NCI-H187 treated with DMSO at 0.1 percent for 48 hours (cell line): ENCODE measurements at places on chromosomes 4 and X.
A peak's percentile ranks its signal among the peaks of the same experiment; 100 is the strongest.

GRCh38 chrX:12965131-12965940 is 9.6 kb upstream of the TMSB4X start:
- no peak for DNase-seq

GRCh38 chr4:23855912-23856605 is 33.8 kb downstream of the PPARGC1A start:
- no peak for DNase-seq

- no peak for DNase-seq
Observed at GRCh38 chr4:141142423-141142822, 9.2 kb upstream of the RNF150 start.

GRCh38 chr4:7424553-7425111 is 10.1 kb downstream of the PSAPL1 start:
- no peak for DNase-seq

GRCh38 chrX:49972328-49972860 is 50.0 kb downstream of the CLCN5 start:
- no peak for DNase-seq

DNA sequence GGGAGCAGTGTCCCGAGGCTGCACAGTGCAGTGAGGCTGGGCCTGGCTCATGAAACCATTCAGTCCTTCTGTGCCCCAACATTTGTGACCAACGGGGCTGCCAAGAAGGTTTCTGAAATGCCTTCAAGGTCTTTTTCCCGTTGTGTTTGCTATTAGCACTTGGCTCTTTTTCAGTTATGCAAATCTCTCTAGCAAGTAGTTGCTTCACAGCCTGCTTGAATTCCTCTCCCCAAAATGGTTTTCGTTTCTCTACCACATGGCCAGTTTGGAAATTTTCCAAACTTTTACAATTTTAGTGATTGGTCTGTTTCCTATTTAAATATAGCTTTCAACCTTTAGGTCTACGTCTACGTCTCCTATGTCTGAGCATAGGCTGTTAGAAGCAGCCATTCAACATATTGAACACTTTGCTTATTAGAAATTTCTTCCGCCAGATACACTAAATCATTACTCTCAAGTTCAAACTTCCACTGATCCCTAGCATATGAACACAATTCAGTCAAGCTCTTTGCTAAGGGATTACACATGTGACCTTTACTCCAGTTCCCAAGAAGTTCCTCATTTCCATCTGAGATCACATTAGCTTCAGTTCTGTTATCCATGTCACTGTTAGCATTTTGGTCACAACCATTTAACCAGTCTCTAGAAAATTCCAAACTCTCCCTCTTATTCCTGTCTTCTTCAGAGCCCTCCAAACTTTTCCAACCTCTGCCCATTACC is 901.8 kb downstream of the GLUD2 start:
- no peak for DNase-seq

DNA sequence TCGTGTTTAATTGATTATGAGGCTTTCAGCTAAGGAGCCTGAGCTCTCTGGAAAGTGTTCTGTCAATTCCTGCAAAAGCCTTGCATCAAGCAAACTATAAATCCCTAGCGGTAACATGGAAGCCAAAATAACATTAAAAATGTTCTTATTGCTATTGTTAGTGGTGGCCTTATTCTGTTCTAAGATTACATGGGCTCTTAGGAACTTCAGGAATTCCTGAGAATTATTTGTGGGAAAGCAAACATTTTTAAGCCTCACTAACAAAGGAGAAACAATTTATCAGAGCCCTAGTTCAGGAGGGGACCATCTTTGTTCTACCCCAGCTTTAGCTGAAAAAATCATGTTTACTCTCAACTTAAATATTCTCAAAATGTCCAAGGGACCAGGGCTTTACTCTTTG is 119.6 kb downstream of the PAPSS1 start:
- no peak for DNase-seq

DNA sequence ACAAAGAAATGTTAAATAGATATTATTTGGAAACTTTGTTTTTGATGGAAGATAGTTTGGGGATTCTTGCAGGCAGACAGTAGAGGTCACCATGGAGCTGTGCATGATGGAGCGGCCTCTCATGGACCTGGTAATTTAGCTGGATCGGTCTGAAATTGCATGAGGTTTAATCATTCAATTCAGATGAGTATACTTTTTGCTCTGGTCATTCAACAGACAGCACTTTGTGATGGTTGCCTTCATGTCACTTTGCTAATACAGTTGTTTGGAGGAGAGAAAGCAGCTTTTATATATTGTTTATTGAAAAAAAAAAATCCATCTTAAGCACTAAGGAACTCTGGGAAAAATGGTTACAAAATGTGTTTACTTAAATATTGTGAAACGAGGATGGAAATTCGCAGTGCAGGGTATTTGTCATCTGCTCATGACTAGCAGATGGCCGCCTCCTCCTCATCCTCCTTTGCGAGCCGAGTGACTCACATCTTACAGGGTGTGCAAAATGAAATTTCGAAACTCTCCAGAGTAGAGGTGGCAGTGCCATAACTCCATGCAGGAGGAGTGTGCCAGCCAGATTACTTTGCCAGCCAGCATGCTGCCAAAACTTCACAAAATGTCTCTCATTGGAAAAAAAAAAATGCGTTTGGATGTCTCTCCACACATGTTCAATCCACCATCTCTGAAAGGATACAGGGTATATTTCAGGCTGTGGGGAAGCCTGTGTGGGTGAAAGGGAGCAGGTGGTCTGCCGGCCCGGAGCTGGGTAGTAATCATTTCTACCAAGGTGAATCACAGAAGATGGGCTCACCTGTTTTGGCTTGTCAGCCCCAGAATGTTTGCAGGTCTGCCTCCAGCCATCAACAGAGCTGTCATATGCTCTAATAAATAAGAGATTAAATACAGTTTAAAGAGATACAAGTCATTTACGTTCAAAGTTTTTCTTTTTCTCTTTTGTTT is 314.9 kb upstream of the DIPK2B start:
- no peak for DNase-seq

DNA sequence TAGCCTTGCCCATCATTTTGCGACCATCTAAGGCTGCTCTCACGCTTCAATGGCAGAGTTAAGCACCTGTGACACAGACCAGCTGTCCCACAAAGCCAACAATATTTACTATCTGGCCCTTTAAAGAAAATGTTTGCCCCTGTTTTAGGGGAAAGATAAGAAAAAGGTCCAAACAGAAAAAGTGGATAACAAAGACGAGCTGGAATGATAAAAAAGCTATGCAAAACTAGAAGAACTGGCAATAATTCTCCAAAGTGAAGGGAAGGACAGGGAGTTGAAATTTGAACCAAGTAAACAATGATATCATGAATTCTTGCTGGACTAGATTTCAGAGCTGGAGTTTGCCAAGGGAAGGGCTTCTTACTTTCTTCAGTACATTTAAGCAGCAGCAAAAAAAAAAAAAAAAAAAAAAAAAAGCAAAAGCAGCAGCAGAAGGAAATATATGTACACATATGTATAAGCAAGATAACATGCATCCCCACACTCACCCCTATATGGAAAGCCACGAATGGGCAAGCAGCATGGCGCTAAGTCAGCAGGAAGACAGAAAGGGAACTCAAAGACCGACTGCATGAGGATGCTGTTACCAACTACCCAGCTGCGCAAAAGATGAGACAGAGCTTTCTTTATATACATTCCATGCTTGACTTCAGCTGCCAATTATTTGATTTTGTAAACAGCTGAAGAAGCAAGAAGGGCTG is 12.5 kb downstream of the TRAPPC2 start:
- DNase-seq: peak; percentile 50

- DNase-seq: no peak
Observed at GRCh38 chr4:140826701-140827027, 70.5 kb upstream of the TBC1D9 start.

GRCh38 chr4:157934151-157934550 is 238.7 kb downstream of the GASK1B start:
- no peak for DNase-seq

DNA sequence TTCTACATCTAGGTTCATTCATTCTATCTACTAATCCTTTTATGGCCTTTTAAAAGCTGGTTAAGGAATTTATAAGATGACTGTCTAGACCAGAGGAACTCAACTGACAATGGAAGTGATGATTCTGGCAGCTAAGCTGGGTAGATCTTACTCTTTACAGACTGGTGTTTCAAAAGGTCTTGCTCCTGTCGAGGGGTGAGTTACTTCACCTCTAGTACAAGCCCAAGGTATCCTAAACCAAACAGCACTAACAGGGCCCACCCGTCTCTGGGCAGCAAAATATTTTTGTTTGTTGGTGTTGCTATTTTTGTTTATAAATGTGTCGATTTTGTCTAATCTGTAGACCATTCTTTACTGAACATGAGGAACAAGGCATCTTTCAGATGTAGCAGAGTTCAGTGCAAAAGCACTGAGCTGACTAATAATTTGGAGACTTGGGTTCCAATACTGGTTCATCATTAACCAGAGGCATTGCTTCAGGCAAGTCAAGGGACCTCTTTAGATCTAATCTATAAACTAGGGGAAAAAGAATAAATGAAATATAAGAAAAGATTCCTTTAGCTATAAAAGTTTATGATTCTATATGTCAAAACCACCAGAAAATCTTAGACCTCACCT is 90.3 kb upstream of the FRG1 start:
- no peak for DNase-seq

DNA sequence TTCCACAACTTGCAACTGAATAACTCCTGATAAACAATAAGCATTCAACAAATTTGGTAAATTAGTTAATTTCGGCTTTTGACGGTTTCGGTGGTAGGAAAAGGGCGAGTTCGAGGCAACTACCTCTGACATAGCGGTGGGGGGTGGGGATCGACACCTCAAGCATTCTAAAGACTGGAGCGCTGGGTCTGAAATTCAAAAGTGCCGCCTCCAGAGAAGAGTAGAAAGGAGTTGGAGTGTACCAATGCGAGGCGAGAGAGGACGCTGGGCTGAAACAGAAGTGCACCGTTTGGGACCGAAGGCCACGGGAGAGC is 725 bp downstream of the SMC1A start:
- DNase-seq: no peak

DNA sequence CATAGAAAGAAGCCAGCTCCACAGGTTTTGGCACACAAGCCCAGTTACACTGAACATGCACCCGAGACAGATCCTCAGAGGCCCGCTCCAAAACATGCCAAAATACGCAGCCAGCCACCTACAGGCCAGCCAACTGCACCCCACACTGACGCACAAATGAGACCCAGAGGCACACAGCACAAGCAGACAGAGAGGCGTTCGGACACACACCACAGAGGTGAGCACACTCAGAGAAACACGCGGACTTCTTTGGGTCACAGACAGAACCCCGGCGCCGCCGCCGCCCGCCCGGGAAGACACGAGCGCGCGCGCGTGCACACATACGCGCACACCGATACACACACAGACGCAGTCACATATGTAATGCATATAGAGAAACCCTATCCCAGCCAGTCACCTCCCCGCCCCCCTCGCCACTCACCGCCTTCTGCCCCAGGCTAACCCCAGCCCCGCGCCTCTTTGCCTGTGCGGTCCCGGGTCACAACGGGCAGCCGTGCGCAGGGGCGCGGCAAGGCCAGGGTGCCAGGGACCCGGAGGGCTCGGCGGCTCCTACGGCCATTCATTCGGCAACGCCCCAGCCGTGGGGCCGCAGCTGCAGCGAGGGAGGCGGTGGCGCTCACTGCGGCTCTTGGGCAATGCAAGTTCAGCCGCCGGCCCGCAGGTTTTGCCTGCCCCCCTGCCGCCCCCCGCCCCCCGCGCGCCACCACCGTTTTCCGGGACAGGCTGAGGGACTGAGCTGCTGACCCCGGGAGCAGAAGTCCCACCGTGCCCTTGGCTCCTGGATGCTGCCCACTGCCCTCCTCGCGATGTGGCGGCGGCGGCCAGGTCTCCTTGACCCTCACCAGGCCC is 553 bp downstream of the SEPTIN6 start:
- no peak for DNase-seq

GRCh38 chr4:148782284-148782683 is 340.1 kb upstream of the NR3C2 start:
- no peak for DNase-seq

GRCh38 chrX:22135171-22135711 is 103.1 kb downstream of the PHEX start:
- DNase-seq: no peak

DNA sequence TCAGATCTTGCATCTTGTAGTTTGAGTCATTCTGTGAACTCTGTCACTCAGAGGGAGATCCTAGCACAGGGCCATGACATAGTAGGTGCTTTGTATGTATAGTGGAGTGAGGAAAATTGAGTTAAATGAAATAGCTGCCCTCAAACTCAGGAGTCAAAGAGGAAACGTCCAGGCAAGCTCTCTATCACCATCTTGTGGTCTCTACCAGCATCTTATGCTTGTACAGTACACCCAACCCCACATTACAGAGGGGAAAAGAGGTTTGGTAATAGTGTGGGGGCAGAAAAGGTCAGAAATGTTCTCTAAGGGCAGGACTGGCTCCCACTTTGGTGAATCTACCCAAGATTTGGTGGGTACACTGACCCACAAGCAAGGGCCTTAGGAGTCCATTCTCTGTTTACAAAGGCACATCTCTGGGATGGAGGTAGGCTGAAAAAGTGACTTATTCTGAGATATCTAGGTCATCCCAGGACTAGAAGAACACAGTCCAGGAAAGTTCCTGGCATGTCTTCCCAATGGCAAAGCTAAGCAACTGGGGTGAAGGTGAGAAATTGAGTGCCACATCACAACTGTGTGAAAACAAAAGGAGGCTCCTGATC is 131.8 kb downstream of the OR13H1 start:
- DNase-seq: no peak

DNA sequence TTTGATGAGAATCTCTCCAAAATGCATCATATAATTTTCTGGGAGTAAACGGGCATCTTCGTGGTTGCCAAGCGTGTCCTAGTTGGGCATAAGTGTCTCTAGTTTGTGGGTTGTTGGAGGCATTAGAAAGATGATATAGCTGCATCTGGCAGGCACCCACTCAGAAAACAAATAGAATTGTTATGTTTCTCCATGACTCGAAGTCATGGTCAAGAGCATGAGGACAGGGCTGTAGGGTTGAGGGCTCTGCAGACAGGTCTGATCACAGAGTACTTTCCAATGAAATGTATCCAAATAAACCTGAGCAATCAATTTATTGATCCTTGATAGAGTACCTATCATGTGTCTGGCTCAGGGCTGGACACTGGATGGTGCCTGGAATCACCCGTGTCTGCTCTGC is 82.7 kb downstream of the SORCS2 start:
- no peak for DNase-seq

GRCh38 chr4:118388606-118389005 is 35.8 kb upstream of the PRSS12 start:
- no peak for DNase-seq

- no peak for DNase-seq
Observed at GRCh38 chrX:69110116-69110530, 55.1 kb downstream of the PJA1 start.

- no peak for DNase-seq
Observed at GRCh38 chrX:99078301-99078700, 1331.8 kb downstream of the PCDH19 start.

DNA sequence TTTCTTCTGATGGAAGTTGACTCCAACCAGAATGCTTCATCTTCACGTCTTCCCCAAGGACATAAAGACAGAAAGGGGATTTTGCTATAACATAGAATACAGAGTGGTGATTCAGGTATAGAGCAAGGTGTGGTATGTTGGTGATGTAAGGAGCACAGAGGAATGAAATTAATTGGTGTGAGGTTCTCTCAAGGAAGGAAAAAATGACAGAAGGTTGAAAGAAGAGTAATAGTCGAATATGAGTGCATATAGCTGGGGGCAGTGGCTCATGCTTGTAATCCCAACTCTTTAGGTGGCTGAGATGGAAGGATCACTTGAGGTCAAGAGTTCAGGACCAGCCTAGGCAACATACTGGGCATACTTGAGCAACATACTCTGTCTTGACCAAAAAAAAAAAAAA is 20.1 kb downstream of the KIAA0232 start:
- DNase-seq: no peak

GRCh38 chr4:158799013-158799770 is 30.4 kb downstream of the FNIP2 start:
- DNase-seq: no peak

GRCh38 chr4:72991873-72992272 is 77.6 kb downstream of the COX18 start:
- DNase-seq: no peak
